ENCODE measurements at places on chromosomes 2 and 18.

DNA sequence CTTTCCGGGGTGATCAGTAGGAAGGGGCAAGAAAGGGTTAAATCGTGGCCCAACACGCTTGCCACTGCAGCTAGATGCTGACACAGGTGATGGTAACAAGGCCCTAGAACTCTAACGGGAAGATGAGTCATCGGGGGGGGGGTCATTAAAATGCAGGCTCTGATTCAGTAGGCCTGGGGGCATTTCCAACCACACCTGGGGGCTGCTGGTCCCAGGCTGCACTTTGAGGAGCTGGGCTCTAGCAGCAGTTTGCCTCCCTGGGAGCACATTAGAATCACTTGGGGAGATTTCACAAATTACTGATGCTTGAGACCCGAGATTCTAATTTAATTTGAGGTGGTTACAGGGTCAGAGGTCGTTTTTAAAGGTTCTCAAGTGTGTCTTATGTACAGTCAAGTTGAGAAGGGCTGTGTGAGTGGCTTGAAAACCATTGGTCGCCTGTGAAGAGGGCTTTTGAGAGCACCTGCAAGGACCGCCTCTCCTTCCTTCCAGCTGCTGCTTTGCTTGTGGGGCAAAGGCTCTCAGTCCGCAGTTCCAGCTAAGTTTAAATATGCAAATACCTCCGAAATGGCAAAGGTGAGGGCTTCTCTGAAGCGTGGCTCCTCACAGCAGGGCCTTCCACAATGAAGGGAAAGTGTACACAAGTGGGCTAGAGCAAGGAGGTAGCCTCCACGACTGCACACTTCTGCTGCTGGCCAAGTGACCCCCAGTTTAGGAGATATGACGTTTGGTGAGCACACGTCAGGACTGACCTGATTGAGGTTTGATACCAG, 128.0 kb upstream of the MSH6 start:
- no peaks in the 10 kb centered on the region for H3K4me1 ChIP-seq
- no peak overlapping the region for H3K27ac ChIP-seq
- H3K27me3 ChIP-seq: no peaks in the 10 kb centered on the region
- H3K4me3 ChIP-seq: no peak overlapping the region
- no peak for DNase-seq
- no peaks in the 10 kb centered on the region for H3K36me3 ChIP-seq

DNA sequence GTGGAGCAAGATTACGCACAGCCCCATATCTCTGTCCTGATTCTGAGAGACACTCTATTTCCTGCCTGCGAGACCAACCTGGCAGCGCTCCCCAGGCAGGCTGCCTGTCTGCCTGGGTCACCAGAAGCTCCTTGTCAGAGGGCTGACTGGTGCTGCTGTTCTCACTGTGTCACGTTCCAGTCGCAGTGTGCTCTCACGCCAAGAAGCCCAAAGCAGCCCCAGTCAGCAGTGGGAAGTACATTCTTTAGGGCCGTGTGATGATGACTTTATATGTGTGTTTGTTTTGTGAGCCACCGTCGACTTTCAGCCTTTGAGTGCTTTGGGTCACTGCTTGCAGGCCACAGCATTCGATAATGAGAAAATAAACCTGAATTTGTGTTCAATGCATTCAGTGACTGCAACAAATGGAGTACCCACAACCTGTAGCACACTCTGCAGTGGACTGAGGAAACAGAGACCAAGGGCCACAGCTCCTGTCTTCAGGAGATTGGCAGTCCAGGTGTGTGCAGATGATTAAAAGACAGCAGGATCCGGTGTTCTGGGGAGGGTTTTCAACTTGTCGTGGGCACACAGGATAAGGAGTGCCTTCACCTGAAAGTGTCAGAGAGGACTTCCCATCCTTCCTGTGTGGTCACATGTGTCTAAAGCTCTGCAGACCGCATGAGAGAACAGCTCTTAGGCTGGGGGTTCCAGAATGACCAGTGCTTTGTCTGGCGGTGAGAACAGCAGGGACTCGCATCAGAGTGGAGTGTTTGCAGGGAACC, 4.8 kb downstream of the TNFRSF11A start:
- peaks cover 23% of the 10 kb centered on the region for H3K4me1 ChIP-seq
- no peak overlapping the region for H3K27ac ChIP-seq
- DNase-seq: no peak
- H3K4me3 ChIP-seq: no peak overlapping the region
- no peaks in the 10 kb centered on the region for H3K36me3 ChIP-seq

GRCh38 chr18:79766308-79766707, 31.4 kb upstream of the KCNG2 start:
- H3K27ac ChIP-seq: no peak overlapping the region
- no peak overlapping the region for H3K4me3 ChIP-seq
- no peak for DNase-seq
- no peaks in the 10 kb centered on the region for H3K36me3 ChIP-seq
- no peaks in the 10 kb centered on the region for H3K4me1 ChIP-seq
- H3K27me3 ChIP-seq: no peaks in the 10 kb centered on the region

GRCh38 chr2:240179186-240179815, 38.8 kb upstream of the OTOS start:
- H3K4me3 ChIP-seq: no peak overlapping the region
- no peaks in the 10 kb centered on the region for H3K27me3 ChIP-seq
- H3K4me1 ChIP-seq: no peaks in the 10 kb centered on the region
- H3K36me3 ChIP-seq: no peaks in the 10 kb centered on the region
- H3K27ac ChIP-seq: no peak overlapping the region

- no peak for DNase-seq
- H3K27ac ChIP-seq: no peak overlapping the region
- H3K4me1 ChIP-seq: peaks cover 2% of the 10 kb centered on the region
- H3K36me3 ChIP-seq: peaks cover 7% of the 10 kb centered on the region
- no peak overlapping the region for H3K4me3 ChIP-seq
Observed at GRCh38 chr18:5244941-5245340, 47.9 kb upstream of the AKAIN1 start.

DNA sequence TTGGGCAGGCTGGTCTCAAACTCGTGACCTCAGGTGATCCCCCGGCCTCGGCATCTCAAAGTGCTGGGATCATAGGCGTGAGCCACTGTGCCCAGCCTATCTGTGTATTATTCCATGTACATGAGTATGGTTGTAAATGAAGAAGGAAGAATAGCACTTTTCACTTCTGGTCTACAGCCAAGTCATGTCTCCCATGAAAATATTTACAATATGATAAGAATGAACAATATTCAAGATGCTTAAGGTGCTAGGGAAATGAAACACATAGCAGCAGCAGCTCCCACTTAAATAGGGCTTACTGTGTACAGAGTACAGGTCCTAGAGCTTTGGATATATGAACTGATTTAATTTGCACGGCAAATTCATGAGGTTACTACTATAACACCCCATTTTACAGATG, 70.3 kb upstream of the COL5A2 start:
- H3K36me3 ChIP-seq: no peaks in the 10 kb centered on the region
- no peak overlapping the region for H3K27ac ChIP-seq
- H3K27me3 ChIP-seq: no peaks in the 10 kb centered on the region
- no peak overlapping the region for H3K4me3 ChIP-seq
- peaks cover 4% of the 10 kb centered on the region for H3K4me1 ChIP-seq
- DNase-seq: no peak
